Mesenteric fat pad (tissue), 1 donor: ENCODE measurements at places on chromosomes 13 and 19. TPM values are rescaled to one million over a fixed set of nuclear protein-coding genes. Genes with fewer than 3 reads are reported as not detected.

ZNF473 gene
- 6.8 TPM for total RNA-seq

OR10H1 gene
- total RNA-seq: not detected

RXFP2 gene
- not detected for total RNA-seq

ZNF93 gene
- total RNA-seq: 3.8 TPM

PNMA8C gene
- not detected for total RNA-seq

POU2F2 gene
- total RNA-seq: 2.7 TPM

PSG3 gene
- not detected for total RNA-seq

ZNF470 gene
- total RNA-seq: 2.4 TPM

NLRP7 gene
- total RNA-seq: not detected

SH2D3A gene
- 0.55 TPM for total RNA-seq

MAMSTR gene
- total RNA-seq: 0.58 TPM

FAM216B gene
- not detected for total RNA-seq

FBXL3 gene
- 44.9 TPM for total RNA-seq

BEST2 gene
- total RNA-seq: not detected

THSD8 gene
- 2.1 TPM for total RNA-seq

JAK3 gene
- total RNA-seq: 20.1 TPM
